ENCODE measurements at places on chromosomes 11 and 22. TPM values are rescaled to one million over a fixed set of nuclear protein-coding genes. Genes with fewer than 3 reads are reported as not detected.
A peak's percentile ranks its signal among the peaks of the same experiment; 100 is the strongest.

GLYATL1B gene
- total RNA-seq = not detected

MPEG1 gene
- total RNA-seq = 12.0 TPM

SLC22A6 gene
- total RNA-seq = not detected

NELL1 gene
- not detected for total RNA-seq

CD3E gene
- 544 TPM for total RNA-seq

APOL2 gene
- total RNA-seq = 42.9 TPM

SCARF2 gene
- total RNA-seq = 3.1 TPM

GALR3 gene
- not detected for total RNA-seq

DNA sequence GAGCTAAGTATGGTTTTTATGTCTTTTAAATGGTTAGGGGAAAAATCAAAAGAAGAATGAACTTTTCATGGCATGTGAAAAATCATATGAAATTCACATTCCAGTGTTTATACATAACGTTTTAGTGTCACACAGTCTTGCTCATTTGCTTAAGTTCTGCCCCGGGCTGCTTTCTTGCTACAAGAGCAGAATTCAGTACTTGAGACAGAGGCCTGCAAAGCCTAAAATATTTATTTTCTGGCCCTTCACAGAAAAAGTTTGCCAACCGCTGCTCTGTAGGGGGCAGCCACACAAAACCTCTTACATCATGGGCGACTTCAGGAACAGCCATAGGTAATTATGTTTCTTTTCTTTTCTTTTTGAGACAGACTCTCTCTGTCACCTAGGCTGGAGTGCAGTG, 1.0 kb upstream of the ATG2A start:
- DNase-seq = no peak

DNA sequence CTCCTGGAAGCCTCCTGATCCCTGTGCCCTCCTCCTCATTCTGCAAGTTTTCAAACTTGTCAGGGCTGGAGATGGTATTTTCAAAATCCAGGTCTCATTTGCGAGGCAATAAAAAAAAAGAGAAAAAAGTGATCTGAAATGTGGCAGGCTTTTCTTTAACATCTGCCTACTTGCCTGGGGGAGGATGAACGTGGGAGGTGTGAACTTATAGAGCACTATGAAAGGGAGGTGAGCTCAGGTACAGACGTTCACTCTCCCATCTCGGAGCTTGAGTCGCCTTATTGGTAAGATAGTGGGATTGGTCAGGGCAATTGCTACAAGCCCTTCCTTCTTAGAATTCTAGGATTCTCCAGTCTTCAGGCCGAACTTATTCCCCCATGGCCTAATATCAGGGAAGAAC, 104.8 kb upstream of the CADM1 start:
- no peak for DNase-seq

DNA sequence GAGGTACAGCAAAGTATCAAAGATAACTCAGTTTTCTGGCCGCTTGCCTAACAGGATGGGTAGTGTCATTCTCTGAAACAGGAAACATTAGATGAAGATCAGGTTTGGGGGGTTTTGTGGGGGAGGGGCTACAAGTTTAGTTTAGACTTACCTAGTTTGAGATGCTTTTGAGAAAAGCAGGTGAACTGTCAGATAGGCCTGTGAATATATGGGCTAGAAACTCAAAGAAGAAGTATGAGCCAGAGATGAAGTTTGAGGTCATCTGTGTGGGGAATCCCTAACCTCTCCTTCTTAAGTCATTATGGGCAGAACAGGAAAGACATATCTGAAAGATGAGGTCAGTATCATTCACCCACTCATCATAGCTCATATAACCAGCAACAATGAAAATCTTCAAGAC, 11.9 kb downstream of the HOATZ start:
- DNase-seq = no peak

GRCh38 chr11:35540526-35540925, 15.1 kb upstream of the PAMR1 start:
- DNase-seq = no peak

DNA sequence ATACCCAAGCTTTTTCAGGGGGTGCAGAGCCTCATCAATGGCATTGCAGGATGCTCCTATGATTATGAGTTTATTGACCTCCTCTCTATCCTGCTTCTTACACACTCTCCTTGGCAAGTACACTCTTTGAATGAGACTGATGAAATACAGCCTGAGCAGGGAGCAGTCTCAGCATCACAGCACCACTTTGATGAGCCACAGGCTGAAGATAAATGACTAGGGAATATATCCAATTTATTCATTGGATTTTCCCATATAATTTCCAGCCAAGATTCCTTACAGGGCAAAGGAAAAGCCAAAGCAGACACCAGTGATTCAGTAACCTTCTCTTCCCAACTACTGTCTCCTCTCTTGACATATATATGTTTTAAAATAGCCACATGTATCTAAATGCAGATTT, 79.2 kb downstream of the CASP12 start:
- no peak for DNase-seq

GRCh38 chr11:72349616-72350218, 84.6 kb downstream of the CLPB start:
- no peak for DNase-seq

GRCh38 chr11:114083391-114084252, 24.1 kb downstream of the ZBTB16 start:
- DNase-seq = no peak

GRCh38 chr22:30253205-30253852, 6.8 kb upstream of the LIF start:
- DNase-seq = no peak

- no peak for DNase-seq
Observed at GRCh38 chr11:57546869-57547475, 9.6 kb downstream of the SMTNL1 start.

DNA sequence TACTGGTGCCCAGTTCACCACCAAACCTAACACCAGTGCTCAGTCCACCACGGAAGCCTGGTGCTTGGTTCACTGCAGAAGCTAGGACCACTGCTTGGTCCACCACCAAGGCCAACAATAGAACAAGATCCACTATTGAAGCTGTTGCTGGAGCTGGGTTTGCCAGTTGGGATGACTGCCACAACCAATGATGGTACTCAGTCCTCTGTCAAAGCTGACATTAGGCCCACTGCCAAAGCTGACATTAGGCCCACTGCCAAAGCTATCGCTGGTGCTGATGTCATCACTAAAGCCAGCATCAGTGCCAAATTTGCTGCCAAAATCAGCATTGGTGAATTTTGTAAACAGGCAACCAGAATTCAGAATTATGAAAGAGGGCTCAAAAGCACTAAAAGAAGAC, 1850.2 kb upstream of the RAG2 start:
- no peak for DNase-seq

- no peak for DNase-seq
Observed at GRCh38 chr22:39518144-39518786, 2.1 kb upstream of the ATF4 start.

DNA sequence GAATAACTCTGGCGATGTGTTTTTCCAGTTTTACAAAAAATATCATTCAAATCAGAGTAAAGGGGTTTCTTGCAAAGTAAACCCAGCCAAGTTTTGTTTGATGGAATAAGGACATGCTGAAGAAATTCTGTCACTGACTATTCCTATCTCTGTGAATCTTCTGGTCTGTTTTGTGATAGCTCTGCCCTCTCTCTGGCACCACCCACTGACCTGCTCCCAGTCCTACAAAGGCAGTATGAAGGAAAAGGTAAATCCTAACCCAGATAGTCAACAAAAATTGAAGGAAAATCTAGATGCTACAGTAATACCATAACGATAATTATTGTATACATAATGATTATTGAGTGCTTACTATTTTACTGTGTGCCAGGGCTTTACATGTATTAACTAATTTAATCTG, 76.3 kb upstream of the TP53AIP1 start:
- no peak for DNase-seq

DNA sequence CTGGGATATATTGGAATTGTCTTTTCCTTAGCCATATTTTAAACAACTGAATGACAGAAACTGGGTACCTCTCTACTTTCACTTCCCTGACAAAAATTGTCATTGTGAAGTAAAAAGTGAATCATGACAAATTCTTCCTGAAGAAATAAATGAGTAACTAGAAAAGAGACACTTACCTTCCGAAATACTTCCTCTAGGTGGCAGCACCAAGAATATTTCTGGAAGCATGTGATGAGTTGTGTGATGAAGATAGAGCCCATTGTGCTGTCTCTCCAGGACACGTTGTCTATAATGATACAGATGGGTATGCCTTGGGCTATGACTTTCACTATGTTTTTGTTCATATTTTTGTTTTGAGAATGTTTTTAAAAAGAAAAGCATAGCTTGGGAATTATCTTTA, 21.5 kb downstream of the CASP4 start:
- no peak for DNase-seq

DNA sequence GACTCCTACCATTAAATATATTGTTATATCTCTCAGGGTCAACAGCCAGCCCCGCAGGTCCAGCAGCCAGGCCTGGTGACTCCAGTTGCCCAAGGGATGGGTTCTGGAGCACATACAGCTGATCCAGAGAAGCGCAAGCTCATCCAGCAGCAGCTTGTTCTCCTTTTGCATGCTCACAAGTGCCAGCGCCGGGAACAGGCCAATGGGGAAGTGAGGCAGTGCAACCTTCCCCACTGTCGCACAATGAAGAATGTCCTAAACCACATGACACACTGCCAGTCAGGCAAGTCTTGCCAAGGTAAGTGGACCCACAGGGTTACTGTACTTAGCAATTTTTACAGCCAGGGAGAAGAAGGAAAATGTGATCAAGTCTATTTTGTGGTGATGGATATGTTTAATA, 35.1 kb downstream of the EP300 start:
- DNase-seq = no peak

DNA sequence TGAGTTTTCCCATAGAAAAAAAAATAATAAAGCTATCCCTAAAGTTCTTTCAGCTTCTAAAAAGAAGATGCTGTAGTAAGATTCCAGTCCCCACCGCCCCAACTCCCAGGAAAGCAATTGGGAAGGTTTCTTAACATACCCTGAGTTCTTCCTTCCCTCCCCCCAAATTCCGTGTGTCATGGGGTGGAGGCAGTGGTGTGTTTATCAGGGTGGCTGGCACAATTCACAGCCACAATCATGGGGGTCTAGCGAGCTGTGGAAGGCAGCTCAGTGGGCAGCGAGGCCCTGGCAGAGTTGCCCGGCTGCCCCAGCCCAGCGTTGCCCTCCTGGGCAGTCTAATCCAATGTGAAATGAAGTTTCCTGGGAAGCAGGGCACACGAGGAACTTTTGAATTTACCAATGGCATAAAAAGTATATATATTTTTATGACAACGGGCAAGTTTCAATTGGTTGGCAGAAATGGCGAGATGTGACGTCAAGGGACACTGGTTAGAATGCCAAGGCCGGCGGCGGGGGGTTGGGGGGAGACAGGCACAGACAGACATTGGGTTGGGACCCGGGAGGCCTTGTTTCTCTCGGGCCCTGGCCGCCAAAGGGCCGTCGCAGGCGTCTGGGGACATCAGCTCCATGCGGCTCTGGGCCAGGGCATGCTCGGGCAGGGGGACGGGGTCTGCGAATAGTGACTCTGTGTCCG, 80.7 kb upstream of the PPARA start:
- DNase-seq = peak; percentile 12

- no peak for DNase-seq
Observed at GRCh38 chr22:48944751-48945620, 882.7 kb downstream of the BRD1 start.

DNA sequence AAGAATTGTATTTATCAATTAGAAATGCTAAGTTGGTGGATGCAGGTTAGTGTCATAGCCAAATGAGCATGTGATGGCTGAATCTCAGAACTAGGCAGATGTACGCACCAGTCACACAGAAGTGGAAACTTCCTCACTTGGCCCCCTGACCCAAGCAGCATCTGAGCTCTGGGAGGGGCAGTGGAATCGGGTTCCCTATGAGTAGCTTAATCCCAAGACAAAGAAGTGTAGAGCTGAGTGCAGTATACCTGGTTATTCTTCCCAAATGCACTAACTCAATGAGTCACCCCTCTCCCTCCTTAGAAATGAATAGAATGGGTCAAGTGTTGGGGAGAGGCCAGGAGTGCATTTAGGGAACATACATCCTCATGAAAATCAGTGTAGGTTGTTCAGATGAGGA, 224.6 kb downstream of the FAT3 start:
- no peak for DNase-seq

- peak; percentile 74 for DNase-seq
Observed at GRCh38 chr11:72724851-72725723, 27.1 kb downstream of the ARAP1 start.

DNA sequence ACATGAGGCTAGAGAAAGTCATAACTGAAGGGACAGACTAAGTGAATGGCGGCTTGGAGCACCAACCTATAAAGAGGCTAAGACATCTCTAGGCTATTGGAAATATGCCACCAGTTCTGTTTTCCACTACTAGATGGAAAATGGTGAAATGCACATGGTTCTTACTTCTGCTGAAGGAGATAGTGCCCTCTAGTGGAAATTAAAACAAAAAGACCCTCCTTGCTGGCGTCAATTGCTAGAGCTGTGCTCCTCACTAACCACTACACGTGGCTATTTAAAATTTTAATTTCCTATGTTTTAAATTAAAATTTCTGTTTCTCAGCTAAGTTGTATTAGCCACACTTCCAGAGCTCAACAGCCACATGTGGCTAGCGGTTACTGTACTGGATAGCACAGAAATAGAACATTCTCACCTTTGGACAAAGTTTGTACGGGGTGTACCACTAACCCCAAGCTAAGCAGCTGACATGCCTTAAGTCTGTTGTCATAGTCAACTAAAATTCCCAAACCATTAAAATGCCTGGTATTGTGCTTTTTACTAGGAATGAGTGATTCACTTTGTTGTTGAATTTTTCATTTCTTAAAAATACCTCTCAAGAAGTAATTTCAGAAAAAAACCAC, 34.1 kb upstream of the CALCA start:
- DNase-seq = no peak

DNA sequence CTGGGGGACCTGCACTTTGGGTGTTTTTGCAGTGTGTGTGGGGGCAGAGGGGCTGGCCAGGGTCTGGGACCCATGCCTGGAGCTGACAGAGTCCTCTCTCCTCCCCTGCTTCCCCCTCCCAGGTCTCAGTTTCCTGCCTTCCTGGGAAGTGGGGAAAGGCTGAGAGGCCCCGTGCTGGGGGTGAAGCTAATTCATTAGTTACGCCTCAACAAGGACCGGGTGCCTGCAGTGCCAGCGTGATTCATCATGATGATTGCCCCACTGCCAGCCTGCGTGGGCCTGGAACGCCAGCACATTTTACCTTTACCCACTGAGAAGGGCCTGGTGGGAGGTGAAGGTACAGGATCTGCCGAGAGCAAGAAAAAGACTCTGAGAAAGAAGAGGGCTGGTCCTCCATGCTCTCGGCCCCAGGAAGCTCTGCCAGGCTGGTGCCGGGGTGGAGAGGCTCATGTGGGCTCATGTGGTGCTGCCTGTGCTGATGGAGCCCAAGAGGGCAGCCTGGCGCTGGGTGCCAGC, 2.9 kb upstream of the LRRC10B start:
- no peak for DNase-seq

GRCh38 chr22:27193636-27194035, 536.2 kb downstream of the MIAT start:
- DNase-seq = no peak

GRCh38 chr11:131154351-131154750, 216.1 kb upstream of the NTM start:
- no peak for DNase-seq
